Activated CD4-positive, alpha-beta T cell treated with anti-CD3 and anti-CD28 coated beads for 4 hours (primary cell): ENCODE measurements at places on chromosomes 6 and 20.

DNA sequence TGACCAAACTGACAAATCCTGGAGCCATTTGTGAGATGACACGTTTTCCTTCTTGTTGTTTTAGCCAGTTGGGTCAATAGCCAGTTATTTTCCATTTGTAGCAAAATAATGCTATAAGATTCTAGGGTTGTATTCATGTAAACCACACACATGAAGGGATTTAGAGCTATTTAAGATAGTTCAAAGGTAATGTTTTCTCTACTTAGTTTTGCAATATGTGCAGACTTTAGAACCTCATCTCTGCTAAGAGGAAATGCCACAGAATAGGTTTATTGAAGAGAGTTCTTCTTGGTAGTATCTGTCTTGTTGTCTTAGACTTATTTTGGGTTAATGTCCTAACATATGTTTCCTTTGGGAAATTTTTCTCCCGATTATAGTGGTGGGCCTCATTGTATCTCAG is 213.5 kb upstream of the RIMS1 start:
- DNase-seq, result no peak

DNA sequence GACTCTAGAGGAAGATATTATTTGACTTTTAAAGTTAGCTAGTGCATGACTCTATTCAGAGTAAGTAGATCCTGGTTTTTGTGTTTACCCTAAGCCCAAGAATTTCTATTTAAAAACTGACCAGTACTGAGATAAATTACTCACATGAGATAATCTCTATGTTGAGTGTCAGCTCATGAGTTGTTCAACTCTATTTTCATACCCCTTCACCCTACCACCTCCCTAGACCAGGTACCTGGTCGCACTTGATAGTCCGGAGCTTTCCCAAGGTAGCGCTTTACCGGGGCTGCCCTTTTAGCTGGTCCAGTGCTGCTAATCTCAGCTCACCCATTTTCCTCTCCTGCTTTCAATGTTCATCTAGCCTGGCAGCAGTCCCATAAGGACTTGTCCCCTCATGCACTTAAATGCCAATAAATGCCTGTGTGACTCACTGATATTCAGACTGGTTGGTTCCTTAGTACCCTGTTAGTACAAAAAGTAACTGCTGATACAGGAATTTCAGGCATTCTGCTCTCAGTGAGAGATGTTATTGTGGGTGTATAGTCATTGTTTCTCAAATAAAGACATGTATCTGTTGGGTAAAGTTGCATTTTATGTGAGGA is 503.9 kb downstream of the ADGRB3 start:
- no peak for DNase-seq

DNA sequence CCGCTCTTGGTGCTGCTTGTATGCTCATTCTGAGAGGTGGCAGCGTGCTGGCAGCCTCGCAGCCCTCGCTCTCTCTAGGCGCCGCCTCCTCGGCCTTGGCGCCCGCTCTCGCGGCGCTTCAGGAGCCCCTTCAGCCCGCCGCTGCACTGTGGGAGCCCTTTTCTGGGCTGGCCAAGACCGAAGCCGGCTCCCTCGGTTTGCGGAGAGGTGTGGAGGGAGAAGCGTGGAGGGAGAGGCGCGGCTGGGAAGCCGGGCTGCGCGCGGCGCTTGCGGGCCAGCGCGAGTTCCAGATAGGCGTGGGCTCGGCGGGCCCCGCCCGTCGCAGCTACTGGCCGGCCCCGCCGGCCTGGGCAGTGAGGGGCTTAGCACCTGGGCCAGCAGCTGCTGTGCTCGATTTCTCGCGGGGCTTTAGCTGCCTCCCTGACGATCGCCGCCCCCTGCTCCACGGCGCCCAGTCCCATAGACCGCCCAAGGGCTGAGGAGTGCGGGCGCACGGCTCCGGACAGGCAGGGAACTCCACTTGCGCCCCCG is 19.5 kb upstream of the FAM8A1 start:
- DNase-seq, result no peak

GRCh38 chr20:41616228-41616627 is 1.9 kb downstream of the CHD6 start:
- DNase-seq, result no peak

GRCh38 chr6:4567141-4567540 is 209.1 kb upstream of the CDYL start:
- DNase-seq, result no peak

DNA sequence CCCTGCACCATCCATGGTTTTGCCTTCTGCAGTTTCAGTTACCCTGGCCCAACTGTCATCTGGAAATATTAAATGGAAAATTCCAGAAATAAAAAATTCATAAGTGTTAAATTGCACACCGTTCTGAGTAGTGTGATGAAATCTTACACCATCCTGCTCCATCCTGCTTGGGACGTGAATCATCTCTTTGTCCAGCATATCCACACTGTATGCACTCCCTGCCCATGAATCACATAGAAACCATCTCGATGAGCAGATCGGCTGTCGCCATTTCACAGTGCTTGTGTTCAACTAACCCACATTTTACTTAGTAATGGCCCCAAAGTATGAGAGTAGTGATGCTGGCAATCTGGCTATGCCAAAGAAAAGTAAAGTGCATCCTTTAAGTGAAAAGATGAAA is 105.9 kb upstream of the ID4 start:
- DNase-seq, result no peak

DNA sequence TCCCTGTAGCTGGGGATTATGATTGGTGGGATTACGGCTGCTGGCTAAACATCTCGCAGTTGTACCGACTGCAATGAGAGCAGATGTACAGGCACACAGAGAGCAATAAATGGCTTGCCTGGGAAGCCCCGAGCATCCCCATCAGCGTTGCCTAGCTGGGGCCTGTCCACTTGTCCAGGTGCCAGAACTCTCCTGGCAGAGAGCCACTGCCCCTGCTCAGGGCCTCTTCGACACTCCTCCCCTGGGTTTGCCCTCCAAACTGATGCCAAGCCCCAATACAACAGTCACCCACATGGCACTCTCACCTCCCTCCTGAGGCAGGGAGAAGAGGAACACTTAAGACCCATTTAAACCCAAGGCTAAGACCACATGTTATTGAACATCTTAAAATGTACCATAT is 715.1 kb downstream of the PTPRT start:
- no peak for DNase-seq

DNA sequence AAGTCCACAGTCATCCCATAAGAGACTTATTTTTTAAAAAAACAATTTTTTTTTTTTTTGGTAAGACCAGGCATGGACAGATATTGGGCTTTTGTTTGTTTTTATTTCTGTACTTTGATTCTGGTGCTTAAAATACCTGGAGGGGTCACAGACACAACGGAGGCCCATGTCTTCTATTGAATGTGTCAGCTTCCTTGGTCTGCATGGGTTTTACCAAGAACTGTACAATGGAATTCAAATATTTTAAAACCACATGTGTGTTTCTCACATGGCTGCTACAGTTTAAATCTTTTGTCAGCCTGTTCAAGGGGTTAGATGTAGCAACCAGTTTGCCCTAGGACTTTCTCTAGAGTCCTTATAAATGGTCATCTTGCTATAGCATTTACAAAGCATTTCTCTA is 139.8 kb downstream of the SOX4 start:
- no peak for DNase-seq

DNA sequence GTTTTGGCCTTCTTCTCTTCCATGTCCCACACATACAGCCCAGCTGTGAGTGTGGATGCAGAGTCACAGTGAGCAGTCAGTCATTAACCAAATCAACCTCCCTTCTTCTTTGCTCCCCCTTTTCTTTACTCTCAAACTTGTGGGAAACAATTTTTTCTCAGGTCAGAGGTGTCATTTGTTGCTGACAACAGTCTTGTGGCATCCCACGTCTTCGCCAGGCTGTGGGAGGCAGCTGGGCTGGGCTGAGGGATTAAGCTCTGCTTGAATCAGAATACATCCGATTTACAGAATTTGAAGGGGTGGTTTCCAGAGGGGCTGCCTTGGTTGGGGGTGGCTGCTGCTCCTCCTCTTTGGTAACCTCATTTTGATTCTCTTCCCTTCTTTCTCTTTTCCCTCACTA is 40.5 kb downstream of the SCGN start:
- DNase-seq, result no peak

GRCh38 chr6:105536961-105537360 is 134.1 kb upstream of the PREP start:
- DNase-seq, result no peak

DNA sequence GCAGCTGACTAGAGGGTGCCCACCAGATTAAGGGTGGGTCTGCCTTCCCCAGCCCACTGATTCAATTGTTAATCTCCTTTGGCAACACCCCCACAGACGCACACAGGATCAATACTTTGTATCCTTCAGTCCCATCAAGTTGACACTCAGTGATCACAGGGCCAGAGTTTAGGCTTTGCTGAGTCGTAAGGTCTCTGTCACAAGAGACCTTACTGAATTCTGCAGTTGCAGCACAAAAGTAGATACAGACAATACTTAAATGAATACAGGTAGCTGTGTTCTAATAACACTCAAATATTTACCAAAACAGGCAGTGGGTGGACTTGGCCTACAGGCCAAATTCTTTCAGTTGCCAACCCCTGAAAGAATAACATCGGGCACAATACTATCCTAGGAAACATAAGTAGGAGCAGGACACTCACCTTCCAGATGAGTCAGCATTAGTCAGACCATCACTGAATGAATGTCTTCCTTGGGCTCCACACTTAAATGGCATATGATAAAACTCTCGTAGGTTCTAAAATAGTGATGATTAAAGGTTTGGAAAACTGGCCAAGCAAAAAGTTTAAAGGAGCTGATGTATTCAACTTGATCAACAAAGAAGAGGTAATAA is 190.0 kb downstream of the UBE3D start:
- no peak for DNase-seq

DNA sequence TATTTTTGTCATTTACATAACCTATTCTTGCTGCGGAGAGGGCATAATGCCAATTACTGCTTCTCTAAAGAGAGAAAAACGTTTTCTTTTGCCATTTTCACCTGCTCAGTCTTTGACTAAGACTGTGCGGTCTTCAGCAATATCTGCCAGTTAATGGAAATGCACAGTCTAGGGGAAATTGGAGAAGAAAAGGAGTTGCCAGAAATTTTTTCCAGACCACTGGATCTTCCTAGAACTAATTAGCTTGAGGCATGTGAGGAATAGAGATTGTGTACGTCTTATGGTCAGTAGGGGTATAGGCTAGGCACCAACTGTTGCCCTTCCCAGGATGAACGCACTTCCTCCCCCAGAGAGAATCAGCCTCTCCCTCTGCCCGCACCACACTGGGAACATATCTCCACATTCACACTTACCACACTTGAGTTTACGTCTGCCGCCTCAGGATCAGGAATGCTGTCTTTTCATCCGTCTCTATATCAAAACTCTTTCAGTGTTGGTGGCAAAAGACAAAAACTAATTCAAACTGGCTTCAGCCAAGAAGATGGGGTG is 67.9 kb upstream of the E2F3 start:
- no peak for DNase-seq

GRCh38 chr6:35343092-35343834 is 905 bp downstream of the PPARD start:
- DNase-seq, result no peak

DNA sequence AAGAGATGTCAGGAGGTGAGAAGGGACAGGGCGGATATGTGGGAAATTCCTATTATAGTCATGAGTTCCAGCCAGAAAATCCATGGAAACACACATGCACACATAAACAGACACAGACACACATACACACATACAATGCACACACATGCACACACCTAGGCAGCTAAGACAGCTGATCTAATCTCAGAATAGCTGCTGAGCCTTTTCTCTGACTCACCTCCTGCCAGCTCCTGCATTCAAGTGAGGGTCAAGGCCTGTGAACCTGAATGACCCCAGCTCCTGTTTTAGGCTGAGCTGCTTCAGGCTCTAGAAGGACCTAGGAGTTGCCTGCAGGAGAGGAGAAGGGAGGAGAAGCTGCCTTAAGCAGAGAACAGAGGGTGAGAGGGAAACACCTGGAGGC is 21.6 kb upstream of the RAET1L start:
- DNase-seq, result no peak

- DNase-seq, result no peak
Measured at GRCh38 chr20:17909869-17910321, 58.7 kb downstream of the SNX5 start.

- no peak for DNase-seq
Measured at GRCh38 chr6:158756977-158757752, 62.0 kb downstream of the EZR start.

GRCh38 chr20:12748359-12748994 is 260.3 kb upstream of the SPTLC3 start:
- DNase-seq, result no peak
